ENCODE measurements at places on chromosomes 7 and 10.

GRCh38 chr7:152402384-152403250 lies 33.2 kb downstream of the KMT2C start:
- no peak for DNase-seq

DNA sequence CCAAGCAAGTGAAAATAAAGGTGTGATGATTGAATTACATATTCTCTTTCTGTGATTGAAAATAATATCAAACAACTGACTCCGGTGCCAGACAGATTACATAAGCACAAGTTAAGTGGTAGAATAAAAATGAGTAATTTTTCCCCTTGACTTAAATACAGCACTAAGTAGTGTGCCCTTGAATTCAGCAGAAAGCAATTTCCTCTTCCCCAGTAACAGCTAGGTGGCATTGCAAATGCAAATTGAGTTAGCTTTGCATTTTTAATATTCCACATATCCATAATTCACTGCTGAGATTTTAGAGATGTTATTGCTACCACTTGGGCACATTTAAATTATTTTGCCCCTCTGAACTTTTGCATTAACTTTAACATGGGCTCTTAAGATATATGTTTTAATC lies 89.8 kb upstream of the NPVF start:
- DNase-seq: no peak

GRCh38 chr7:88003581-88003980 lies 69.5 kb downstream of the ADAM22 start:
- DNase-seq: no peak

- DNase-seq: peak; percentile 82
Measured at GRCh38 chr7:137001041-137001440, 132.6 kb downstream of the CHRM2 start.

DNA sequence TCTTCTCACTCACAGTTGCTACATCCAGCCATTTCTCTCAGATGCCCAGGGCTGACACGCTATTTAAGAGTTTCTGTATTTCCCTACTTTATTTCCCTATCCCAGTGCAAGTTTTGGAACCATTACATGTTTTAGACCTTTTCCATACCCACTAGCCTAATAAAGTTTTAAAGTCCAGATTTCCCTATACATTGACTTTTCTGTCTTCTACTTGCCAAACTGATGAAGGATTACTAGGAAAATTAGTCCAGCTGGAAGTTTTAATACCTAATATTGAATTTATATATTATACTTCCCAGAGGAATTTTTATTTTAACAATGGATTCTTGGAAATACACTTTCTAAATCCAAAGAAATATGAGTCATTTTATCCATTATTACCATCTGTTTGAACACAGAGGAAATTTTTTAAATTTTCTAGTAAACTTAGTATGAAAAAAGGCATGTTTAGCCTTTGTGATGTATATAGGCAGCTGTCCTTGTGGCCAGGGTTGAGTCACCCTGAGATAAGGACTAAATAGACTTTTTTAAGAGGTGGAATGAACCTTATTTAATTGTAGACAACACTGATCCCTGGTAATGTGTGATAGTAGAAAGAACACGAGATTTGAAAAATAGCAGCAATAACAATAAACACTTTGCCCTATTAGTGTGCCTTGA lies 205.0 kb downstream of the TFEC start:
- DNase-seq: no peak

DNA sequence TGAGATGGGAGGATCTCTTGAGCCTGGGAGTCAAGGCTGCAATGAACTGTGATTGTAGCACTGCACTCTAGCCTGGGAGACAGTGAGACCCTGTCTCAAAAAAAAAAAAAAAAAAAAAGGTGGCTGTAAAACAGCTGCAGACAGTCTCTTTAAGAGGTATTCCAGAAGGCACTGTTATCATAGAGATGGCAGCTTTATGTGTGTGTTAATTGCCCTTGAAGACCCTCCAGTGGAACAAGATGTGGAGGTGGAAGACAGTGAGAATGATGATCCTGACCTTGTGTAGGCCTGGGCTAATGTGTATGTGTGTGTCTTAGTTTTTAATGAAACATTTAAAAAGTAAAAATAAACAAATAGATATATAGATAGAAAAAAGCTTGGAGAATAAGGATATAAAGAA lies 66.0 kb downstream of the ZNF487 start:
- DNase-seq: no peak

- DNase-seq: no peak
Measured at GRCh38 chr7:39091145-39091544, 113.4 kb downstream of the POU6F2 start.

GRCh38 chr7:100126239-100126930 lies 382 bp upstream of the MBLAC1 start:
- no peak for DNase-seq

GRCh38 chr7:45401155-45401554 lies 173.0 kb upstream of the ADCY1 start:
- DNase-seq: no peak

DNA sequence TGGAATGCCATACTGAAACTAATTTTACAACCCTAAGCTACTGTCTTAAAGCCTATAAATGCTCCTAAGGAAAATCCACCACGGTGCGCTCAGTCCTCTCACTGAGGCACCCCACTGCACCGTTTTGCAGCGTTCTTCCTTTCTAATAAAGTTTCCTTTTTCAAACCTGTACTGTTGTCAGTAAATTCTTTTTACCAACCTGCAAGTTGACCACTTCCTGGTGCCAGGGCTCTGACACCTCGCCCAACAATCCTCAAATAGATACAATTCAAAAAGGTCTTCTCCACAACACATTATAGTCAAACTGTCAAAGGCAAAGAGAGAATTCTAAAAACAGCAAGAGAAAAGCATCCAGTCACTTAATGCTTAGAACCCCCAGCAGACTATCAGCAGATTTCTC lies 42.8 kb downstream of the HERPUD2 start:
- DNase-seq: no peak

- DNase-seq: no peak
Measured at GRCh38 chr10:69096045-69096444, 8.1 kb downstream of the SRGN start.

DNA sequence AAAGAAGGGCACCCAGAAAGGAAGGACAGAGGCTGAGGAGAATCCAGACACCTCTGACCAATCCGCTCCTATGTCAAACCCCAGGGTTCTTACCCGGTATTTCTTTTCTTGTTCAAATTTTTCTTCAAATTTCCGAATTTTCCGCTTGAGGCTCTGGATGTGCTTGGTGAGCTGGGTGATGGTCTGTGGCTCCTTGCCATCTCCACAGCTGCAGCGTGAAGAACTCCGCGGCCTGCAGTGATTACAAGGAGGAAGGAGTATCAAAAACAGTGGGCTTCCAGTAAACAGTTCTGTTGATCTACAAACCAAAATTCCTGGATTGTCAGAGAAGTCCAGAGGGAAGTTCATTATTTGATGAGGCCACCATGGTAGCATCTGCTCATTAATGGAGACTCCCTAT lies 92.0 kb downstream of the PHYHIPL start:
- DNase-seq: no peak

- DNase-seq: no peak
Measured at GRCh38 chr10:11058965-11059364, 41.3 kb downstream of the CELF2 start.

- DNase-seq: no peak
Measured at GRCh38 chr7:80659120-80660055, 20.9 kb downstream of the CD36 start.

- no peak for DNase-seq
Measured at GRCh38 chr10:78859769-78860168, 209.0 kb upstream of the ZMIZ1 start.

DNA sequence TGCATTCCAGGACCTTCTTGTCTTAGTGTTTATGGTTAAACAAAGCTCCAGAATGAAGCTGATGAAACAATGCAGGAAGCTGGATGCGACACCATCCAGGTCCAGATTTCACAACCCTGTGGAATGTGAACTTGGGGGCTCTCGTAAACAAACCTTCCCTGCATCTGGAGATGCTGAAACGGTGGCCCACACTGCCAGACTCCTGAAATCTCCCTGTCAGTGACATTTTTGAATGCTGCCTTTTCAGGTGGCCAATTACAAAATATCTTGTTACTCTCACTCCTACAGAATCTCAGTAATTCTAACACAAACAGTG lies 18.8 kb downstream of the VIPR2 start:
- DNase-seq: no peak

DNA sequence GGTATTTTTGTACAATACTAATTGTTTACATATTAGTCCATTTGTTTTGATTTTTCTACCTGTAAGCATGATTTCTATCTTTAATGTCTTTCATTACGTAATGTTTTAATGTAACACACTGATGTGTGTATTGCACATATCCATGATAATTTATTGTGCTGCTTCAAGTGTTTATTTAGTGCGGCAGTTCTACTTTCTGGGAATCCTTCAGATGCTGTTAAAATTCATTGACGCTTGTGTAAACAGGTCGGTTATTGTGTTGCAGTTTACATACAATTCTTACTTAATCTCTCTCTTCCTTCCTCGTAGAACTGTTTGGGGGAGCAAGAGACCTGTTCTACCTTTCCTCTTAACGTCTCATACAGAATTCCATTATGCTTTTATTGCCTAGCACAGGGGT lies 6.9 kb downstream of the TMEM60 start:
- DNase-seq: no peak

- DNase-seq: no peak
Measured at GRCh38 chr7:116259871-116260440, 49.6 kb downstream of the TES start.

DNA sequence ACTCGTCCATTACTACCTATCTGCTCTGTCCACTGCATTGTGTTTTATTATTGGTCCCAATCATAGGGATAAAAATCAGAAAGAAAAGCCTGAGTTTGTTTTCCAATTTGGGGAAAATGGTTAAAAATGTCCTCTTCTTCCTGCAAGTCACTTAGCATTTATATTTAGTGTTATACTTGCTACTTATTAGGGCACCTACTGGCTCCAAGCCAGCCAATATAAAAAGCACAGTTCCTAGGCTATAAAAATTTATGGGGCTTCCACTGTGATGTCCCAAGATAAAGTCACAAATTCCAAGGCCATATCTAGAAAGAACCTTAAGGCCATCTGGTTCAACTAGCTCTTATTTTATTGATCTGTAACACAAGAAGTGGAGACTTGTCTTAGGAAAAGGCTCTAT lies 3.2 kb downstream of the SLC35B4 start:
- DNase-seq: no peak

DNA sequence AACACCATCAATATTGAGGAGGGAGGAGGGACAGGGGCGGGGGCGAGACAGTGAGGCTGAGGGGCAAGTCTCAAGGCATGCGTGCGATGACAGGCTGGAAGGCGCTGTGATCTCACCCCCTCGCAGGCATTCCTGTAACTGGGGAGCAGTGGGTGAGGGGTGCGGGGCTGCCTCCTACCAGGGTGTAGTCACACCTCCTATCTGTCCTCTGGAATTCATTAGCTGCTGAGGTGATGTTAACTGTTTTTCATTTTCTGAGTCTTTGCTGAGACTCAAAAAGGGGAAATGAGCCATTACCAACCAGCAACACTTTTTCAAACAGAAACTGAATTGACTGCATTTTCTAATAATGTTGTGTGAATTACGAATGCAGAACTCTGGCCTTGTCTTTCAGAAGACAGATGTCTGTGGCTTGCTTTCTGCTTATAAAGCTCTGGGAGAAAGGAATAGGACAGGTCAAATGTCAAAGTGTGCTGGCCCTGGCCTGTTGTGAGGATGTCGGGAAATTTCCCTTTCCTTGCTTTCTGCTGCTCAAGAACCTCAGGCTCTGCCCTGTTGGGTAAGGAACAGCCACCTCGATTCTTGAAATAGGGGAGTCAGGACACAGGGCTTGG lies 23.7 kb upstream of the CDH23 start:
- no peak for DNase-seq

DNA sequence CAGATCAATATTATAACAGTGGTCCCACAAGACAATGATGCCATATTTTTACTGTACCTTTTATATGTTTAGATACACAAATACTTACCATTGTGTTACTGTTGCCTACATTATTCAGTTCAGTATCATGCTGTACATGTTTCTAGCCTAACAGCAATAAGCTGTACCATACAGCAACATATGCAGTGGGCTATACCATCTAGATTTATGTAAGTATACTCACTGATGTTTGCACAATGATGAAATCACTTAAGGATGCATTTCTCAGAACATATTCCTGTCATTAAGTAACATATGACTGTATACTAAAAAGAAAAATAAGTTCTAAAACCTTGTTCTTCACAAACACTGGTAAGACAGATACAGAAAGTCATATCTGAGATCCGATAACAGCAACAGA lies 468.6 kb upstream of the SEMA3A start:
- no peak for DNase-seq

DNA sequence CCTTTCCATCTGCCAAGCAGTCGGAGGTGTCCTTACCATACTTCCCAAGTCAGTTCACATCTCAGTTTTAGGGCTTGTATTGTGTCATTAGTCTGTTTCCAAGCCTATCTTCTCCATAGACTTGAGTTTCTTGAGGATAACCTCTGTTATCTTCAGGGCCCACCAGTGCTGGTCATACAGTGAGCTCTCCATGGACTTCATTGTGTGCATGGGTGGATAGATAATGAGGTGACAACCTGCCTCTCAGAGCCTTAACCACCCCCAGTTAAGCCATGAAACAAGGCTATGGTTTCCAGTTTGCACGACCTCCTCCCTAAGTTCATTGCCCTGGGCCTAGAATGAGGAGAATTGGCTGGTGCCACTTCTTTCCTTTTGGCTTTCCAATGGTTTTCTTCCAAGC lies 38.5 kb upstream of the WAC start:
- no peak for DNase-seq
